SK-MEL-5 (cell line): ENCODE measurements at places on chromosomes 1 and 21.
A peak's percentile ranks its signal among the peaks of the same experiment; 100 is the strongest.

GRCh38 chr1:94092210-94092613 lies 28.7 kb downstream of the ABCA4 start:
- no peak for DNase-seq

GRCh38 chr21:14711287-14711686 lies 165.2 kb upstream of the SAMSN1 start:
- DNase-seq: no peak

- DNase-seq: no peak
Observed at GRCh38 chr1:162353078-162353477, 23.6 kb downstream of the SPATA46 start.

DNA sequence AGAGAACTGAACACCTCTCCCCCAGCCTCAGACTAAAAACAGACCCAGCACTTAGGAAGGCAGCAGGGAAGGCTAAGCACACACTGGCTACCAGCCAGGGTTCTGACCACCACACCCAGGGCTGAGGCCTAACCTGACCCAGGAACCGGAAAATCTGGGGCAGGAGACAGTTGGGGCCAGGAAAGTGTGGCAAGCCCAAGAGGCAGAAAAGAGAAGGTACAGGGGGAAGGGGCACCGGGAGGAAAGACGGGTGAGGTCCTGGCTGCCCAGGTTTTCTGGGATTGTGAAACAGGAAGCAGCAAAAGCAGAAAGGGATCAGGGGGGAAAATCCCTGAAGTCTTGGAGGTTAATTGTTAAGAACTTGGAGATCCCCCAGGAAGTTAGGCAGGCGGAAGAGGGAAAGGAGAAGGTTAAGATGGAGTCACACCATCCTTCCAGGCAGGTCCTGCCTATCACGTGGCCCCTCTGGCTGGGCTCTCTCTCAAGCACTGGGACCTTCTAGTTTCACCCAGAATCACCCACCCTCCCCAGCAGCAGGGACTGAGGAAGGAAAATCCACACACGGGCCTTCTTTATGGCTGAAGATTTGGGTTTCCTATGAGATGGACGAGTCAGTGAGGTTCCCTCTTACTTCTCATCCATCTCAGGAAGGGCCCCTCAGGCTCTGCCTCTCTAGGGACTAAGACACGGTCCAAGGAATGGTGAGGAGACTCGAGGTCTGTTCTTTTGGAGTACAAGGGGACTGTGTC lies 2.6 kb downstream of the HDGF start:
- DNase-seq: no peak

- no peak for DNase-seq
Observed at GRCh38 chr1:175900171-175900570, 156.8 kb upstream of the TNR start.

DNA sequence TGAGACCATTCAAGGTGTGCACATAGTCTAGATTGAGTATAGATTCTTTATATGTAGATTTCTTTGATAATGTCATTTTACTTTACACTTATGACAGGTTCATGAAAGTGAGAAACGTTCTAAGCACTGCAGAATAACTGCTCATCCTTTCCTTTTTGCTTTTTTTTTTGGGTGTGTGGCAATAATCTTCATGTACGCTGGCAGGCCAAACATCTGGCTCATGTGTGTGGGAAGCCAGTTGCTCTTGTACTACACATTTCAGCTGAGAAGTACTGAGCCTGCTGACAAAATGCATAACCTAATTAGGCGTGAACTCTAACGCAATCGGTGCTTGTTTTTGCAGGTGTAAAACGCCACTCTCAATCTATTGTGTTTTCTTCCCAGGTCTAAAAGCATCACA lies 350.8 kb upstream of the KAZN start:
- DNase-seq: no peak

DNA sequence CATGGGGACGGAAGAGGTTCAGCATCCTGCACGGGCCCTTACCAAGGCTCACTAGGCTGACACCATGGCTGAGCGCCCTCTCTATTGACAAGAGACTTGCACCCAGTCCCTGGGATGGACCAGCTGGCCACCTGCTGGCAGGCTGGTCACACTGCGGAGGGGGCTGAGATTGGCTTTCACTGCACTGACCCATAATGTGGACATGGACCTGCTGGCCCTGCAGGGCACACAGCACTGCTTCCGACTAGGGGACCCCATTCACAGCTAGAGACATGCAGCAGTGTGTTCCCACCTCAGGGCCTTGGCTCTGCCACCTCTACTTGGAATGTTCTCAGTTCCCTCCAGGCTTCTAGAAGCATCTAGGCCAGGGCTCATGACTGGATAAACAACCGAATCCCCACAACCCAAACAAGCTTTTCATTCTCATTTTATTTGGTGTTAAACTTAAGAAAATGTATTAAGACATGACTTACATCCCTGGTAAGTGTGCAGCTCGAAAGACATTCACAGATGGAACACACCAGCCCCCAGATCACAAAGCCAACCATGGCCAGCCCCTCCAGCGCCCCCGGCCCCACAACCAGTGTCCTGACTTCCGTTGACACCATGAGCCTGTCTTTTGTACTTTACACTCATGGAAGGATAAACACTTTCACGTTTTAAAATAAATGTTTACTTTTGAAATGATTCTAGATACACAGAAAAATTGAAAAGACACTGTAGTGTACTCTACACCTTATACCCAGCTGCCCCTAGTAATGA lies 9.3 kb upstream of the SRARP start:
- peak; percentile 68 for DNase-seq

DNA sequence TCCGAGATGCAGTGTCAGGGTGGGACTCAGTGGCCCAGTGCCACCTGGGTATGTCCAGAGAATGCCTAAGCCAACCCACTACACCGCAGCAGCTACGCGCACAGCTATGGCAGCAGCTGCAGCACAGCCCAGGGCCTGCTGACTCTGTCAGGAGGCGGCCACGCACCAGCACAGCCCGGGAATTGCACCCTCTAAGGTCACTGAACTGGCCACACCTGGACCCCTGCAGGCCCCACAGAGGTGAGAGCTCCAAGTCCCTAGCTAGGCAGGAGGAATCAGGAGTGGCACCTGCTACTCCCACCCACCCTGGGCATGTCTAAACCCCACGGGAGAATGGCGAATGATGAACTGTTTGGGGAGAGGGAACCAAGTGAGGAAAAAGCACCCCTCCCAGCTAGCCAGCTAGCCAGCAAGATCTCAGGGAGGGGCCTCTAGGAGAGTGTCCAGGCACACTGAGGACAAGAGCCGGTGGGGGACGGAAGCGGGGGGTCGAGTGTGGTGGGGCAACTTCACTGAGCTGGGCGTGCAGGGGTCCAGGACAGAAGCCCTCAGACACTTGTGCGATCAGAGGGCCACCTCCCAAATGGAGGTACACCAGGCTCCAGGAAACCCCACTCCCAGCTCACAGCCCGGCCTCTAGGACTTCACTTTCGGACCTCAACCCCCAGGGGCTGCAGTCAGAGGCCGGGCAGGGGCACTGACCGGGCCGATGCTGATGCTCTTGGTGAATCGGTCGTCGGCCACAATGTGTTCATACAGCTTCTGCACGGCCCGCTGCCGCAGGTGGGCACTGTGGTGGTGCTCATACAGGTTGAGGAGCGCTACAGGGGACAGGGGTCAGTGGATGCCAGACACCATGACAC lies 13.9 kb downstream of the LSS start:
- no peak for DNase-seq

DNA sequence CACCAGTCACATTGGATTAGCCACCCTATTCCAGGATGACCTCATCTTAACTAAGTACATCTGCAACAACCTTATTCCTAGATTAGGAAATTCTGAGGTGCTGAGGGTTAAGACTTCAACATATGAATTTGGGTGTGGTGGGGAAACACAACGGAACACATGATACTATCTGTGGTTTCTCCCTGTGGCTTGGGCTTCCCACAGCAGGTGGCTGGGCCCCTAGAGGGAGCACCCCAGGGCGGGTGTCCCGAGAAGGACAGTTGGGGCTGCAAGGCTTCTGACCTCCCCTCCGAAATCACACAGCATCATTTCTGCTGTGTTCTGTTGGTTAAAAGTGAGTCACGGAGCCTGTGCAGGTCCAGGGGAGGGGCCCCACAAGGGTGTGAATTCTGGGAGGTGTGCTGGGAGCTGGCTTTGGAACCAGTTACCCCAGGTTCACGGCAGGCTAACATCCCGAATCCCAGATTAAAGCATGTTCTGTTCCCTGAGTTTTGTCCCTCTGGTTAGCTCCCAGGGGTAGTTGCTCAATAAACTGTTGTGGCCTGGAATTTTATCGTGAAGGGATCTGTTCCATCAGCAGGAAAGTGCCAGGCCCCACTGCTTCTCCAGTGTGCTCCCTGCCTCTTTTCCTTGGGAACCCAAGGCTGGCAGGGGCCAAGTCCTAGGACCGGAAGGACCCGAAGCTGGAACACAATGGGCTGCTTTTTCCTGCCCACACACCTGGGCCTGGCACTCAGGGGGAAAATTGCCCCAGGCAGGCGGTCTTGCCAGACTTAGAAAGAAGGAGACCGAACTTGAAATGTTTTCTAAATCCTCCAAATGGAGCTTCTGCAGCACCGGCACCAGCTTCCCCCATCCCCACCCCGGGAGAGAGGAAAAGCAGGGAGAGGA lies 154.0 kb upstream of the WNT4 start:
- no peak for DNase-seq

GRCh38 chr1:101826416-101826815 lies 170.3 kb downstream of the OLFM3 start:
- no peak for DNase-seq

- DNase-seq: no peak
Observed at GRCh38 chr1:86382878-86383277, 13.2 kb downstream of the ODF2L start.
